ENCODE measurements at places on chromosomes 12 and 14. TPM values are rescaled to one million over a fixed set of nuclear protein-coding genes. Genes with fewer than 3 reads are reported as not detected.
A peak's percentile ranks its signal among the peaks of the same experiment; 100 is the strongest.

OR11H12 gene
- not detected for polyA plus RNA-seq

OR6C2 gene
- not detected for polyA plus RNA-seq

AACS gene
- 17.2 TPM for polyA plus RNA-seq

BRMS1L gene
- polyA plus RNA-seq = 1.8 TPM

MYF5 gene
- polyA plus RNA-seq = not detected

CELA1 gene
- polyA plus RNA-seq = 3.6 TPM

CEBPE gene
- 1.6 TPM for polyA plus RNA-seq

RPGRIP1 gene
- polyA plus RNA-seq = not detected

DNA sequence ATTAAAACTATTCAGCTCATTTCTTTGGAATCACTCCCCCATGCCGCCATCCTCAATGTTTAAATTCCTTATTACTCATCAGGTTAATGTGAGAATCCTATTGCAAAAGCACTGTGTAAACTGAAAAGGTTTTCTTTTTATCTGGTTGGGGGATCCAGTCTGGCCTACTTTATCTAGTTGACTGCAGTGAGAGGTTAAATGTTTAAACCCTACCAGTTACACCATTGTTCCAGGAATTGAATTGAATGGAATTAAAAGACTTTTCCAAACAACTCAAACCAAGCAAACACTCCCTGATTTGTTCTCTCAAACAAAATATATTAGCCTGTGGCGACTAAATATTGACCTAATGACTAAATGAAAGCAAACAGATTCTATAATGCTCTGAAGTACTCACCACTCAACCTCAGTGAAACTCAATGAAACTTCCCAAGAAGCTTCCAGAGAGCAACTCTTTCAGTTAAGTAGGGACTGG is 100.5 kb downstream of the VEZT start:
- peaks cover 6% of the 10 kb centered on the region for H3K27me3 ChIP-seq
- no peak overlapping the region for H3K27ac ChIP-seq

DNA sequence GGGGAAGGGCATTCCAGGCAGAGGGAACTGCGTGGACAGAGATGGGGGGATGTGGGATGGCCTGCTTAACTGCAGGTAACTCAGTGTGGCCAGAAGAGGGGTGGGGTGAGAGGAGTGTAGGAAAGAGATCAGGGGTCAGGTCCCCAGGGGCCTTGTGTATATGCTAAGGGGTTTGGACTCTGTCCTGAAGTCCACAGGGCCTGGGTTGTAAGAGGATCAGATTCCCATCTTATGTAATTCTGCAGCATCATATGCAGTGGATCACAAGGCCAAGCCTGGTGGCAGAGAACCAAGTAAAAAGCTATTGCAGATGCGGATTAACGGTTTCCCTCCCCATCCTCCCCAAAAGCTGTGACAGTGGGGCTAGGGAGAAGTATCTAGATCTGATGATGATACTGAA is 8.7 kb downstream of the TCTN1 start:
- no peak overlapping the region for H3K4me3 ChIP-seq
- DNase-seq = no peak
- no peaks in the 10 kb centered on the region for H3K27me3 ChIP-seq
- peaks cover 10% of the 10 kb centered on the region for H3K4me1 ChIP-seq
- H3K36me3 ChIP-seq = no peaks in the 10 kb centered on the region

GRCh38 chr12:122206111-122206881 is 2.8 kb downstream of the B3GNT4 start:
- H3K4me1 ChIP-seq = peaks cover 17% of the 10 kb centered on the region
- H3K36me3 ChIP-seq = peaks cover 8% of the 10 kb centered on the region
- peaks cover 8% of the 10 kb centered on the region for H3K27me3 ChIP-seq

- H3K36me3 ChIP-seq = no peaks in the 10 kb centered on the region
- no peaks in the 10 kb centered on the region for H3K27me3 ChIP-seq
- no peak for DNase-seq
- no peak overlapping the region for H3K4me3 ChIP-seq
Observed at GRCh38 chr14:26478967-26479366, 118.9 kb downstream of the NOVA1 start.

DNA sequence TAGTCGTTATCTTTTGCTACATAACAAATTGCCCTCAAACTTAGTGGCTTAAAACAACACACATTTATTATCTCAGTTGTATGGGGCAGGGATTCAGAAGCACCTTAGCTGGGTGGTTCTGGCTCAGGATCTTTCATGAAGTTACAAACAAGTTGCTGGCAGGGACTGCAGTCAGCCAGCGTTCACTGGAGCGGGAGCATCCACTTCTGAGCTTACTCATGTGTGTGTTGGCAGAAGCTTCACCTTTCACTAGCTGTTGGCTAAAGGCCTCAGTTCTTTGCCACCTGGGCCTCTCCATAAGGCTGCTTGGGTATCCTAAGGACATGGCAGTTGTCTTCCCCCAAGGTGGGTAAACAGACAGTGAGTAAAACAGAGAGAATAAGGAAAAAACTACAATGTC is 365.7 kb downstream of the RPS29 start:
- H3K27ac ChIP-seq = no peak overlapping the region
- H3K36me3 ChIP-seq = no peaks in the 10 kb centered on the region
- no peak for DNase-seq

DNA sequence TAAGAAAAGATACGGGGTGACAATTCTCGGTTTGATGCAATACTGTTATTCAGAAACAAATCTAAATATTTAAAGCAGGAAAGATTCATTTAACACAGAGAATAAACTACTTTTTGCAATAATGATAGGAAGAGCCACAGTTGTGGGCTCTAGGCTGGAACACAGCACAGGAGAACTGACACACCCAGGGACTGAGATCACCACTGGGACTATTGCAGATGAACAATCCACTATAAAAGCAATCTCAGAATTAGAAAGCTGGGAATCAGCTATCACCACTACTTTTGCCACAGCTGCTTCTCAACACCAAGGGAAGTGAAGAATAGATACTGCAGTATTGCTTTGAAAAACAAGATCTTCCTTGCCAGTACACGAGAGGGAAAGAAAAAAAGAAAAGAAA is 4.1 kb upstream of the PIK3C2G start:
- H3K4me3 ChIP-seq = no peak overlapping the region
- H3K27ac ChIP-seq = no peak overlapping the region
- no peaks in the 10 kb centered on the region for H3K36me3 ChIP-seq

DNA sequence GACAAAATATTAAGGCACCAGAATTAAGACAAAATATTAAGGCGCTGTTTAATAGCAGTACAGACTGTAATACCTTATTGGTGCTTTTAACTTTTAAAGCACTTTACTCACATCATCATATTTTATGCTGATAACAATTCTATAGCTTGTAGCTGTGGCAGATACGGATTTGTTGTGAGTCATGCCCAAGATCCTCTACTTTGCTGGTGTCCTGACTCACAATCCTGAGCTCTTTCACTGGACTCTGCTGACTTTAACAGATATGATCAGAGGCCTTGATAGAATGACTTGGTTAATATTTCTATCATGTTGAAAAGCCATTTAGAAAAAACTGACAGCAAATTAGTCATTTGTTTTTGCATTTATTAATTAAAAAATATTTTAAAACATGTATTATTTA is 99.0 kb upstream of the PKP2 start:
- H3K4me3 ChIP-seq = no peak overlapping the region
- no peaks in the 10 kb centered on the region for H3K4me1 ChIP-seq
- H3K27me3 ChIP-seq = no peaks in the 10 kb centered on the region
- no peaks in the 10 kb centered on the region for H3K36me3 ChIP-seq
- no peak overlapping the region for H3K27ac ChIP-seq

DNA sequence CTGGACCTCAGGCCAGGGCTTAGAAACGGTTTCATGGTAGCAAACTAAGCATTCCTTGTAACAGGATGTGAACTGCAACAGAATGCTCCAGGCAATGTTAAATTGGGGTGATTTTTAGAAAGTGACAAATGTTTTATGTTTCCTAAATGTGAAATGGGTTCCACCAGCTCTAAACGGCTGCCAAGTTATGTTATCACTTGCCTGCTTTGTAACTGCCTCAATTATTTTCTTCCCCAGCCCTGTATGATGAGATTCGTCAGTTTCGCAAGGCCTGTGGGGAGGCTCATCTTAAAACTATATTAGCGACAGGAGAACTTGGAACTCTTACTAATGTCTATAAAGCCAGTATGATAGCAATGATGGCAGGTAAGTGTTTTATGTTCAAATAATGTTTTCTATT is 70.9 kb downstream of the DERA start:
- no peak for DNase-seq
- peaks cover 7% of the 10 kb centered on the region for H3K4me1 ChIP-seq
- no peak overlapping the region for H3K4me3 ChIP-seq
- H3K27me3 ChIP-seq = no peaks in the 10 kb centered on the region
- H3K36me3 ChIP-seq = peaks cover 39% of the 10 kb centered on the region
- no peak overlapping the region for H3K27ac ChIP-seq

DNA sequence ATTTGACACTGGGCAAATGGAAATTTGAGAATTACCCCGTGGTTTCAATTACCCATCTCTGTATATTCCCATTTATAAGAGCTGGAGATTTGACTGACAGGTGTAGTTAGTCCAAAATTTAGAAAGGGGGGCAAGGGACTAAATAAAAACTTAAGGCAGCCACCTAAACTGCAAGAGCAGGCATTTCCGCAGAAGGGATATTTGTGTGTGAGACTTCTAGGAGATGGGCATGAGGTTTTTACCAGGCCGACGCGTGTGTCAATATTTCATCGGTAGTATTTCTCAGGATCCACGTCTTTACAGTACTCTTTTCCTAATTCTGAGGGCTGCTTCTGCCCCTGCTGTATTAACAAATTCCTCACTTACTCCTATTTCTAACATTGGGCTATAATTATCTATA is 1.4 kb downstream of the FAR2 start:
- peaks cover 10% of the 10 kb centered on the region for H3K27me3 ChIP-seq
- peak overlapping the region; percentile 35 for H3K4me3 ChIP-seq
- H3K4me1 ChIP-seq = peaks cover 14% of the 10 kb centered on the region

GRCh38 chr12:111012918-111013317 is 92.5 kb upstream of the MYL2 start:
- H3K4me1 ChIP-seq = no peaks in the 10 kb centered on the region
- peaks cover 3% of the 10 kb centered on the region for H3K36me3 ChIP-seq
- no peak for DNase-seq
- H3K27me3 ChIP-seq = peaks cover 39% of the 10 kb centered on the region

GRCh38 chr12:89181271-89181920 is 170.9 kb downstream of the DUSP6 start:
- no peak overlapping the region for H3K4me3 ChIP-seq
- no peak overlapping the region for H3K27ac ChIP-seq
- no peaks in the 10 kb centered on the region for H3K36me3 ChIP-seq
- peaks cover 4% of the 10 kb centered on the region for H3K4me1 ChIP-seq

DNA sequence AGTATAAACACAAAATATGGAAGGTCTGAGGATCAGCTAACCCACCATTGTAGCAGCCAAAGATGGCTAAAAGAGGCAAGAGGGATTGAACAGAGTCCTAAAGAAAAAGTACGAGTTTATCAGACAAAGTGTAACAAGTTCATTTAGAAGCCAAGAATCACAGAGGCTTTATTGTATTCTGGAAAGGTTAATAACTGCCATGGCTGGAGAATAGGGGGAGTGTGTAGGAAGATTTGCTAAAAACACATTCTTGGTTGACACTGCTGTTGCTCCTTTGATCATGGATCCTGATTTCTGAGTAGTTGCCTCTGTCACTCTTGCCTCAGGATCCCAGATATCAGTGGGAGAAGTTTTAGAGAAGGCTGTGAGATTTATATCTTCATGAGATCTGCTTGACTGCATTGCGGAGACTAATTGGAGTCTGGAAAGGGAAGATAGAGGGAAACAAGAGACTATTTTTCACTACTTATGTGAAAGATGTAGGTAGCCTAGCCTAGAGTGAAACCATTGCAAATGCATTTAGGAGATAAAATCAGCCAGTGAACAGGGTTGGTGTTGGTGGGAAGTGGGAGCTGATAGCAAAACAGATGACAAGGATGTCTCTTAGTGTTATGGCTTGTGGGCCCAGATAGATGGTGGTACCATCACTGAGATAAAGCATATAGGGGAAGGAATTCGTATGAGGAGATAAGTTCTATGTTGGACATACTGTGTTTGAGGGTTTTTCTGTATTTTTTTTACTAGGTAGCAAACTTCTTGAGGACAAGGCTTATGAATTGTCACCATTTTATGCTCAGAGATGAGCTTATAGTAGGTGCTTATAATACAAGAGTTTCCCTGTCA is 402.9 kb upstream of the PDE3A start:
- no peaks in the 10 kb centered on the region for H3K36me3 ChIP-seq
- no peaks in the 10 kb centered on the region for H3K4me1 ChIP-seq
- no peak overlapping the region for H3K27ac ChIP-seq

- no peaks in the 10 kb centered on the region for H3K36me3 ChIP-seq
- no peak overlapping the region for H3K4me3 ChIP-seq
- no peaks in the 10 kb centered on the region for H3K4me1 ChIP-seq
- peaks cover 4% of the 10 kb centered on the region for H3K27me3 ChIP-seq
Observed at GRCh38 chr12:7293670-7294069, 10.2 kb upstream of the ACSM4 start.

DNA sequence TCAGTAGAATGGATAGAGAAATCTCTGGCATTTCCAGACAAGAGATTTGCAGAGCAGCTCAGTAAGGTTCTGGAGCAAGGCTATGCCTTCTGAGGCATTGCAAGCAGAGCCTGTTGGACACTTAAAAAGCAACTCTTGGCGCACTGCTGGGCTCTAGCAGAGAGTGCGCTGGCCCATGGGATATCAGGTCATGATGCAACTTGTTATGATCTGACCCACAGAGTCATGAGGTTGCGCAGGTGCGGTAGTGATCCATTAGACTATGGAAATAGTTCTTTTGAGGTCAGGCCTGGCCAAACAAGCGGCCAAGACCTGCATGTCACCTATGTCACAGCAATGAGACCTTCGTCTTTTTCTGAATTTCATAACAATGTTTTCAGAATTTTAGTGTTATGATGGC is 168.6 kb downstream of the TMTC3 start:
- no peaks in the 10 kb centered on the region for H3K36me3 ChIP-seq
- no peak overlapping the region for H3K27ac ChIP-seq
- no peak for DNase-seq
- H3K27me3 ChIP-seq = no peaks in the 10 kb centered on the region

DNA sequence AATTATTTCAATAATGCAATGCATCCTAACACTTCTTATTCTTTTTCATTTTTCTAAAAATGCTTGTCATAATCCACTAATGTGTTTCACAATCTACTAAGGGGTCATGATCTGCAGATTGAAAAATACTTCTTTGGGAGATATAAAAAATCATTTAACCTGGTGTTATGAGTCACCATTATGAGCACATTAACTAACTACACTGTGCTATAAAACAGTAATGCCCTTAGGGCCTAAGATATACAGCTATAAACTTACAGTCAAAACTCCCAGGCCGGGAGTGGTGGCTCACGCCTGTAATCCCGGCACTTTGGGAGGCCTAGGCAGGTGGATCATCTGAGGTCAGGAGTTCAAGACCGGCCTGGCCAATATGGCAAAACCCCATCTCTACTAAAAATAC is 14.2 kb downstream of the ATXN2 start:
- H3K4me1 ChIP-seq = peaks cover 22% of the 10 kb centered on the region
- H3K36me3 ChIP-seq = peaks cover 4% of the 10 kb centered on the region
- no peak for DNase-seq
- no peak overlapping the region for H3K27ac ChIP-seq
- no peak overlapping the region for H3K4me3 ChIP-seq

- H3K36me3 ChIP-seq = peaks cover 21% of the 10 kb centered on the region
- no peak overlapping the region for H3K27ac ChIP-seq
- DNase-seq = no peak
- peaks cover under 1% of the 10 kb centered on the region for H3K4me1 ChIP-seq
- H3K4me3 ChIP-seq = no peak overlapping the region
Observed at GRCh38 chr12:107526555-107527180, 158.9 kb upstream of the PWP1 start.

All from naive thymus-derived CD8-positive, alpha-beta T cell (primary cell).